ENCODE measurements at places on chromosomes 16 and 17.
A peak's percentile ranks its signal among the peaks of the same experiment; 100 is the strongest.

GRCh38 chr17:57293077-57293476, 36.8 kb downstream of the MSI2 start:
- DNase-seq: no peak

- DNase-seq: no peak
These were observed 69.0 kb downstream of the MGAT5B start for GRCh38 chr17:76937238-76937637.

DNA sequence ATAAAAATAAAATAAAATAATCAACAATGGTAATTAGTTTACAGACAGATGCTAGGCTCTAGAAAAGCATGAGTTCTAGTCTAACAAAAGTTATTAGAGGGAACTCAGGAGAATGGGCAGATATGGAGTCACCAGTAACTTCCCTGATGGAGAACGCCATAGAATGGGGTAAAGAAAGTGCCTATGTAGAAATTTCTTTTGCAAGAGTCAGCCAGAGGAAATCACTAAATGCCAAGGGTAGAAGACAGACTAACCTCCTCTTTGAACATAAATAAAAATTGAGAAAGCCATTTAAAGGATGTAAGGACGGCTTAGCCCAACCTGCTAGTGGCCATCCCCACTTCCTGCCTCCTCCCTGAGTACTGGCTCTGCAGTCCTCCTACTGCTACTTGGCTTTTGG, 141.6 kb downstream of the VPS53 start:
- DNase-seq: no peak

DNA sequence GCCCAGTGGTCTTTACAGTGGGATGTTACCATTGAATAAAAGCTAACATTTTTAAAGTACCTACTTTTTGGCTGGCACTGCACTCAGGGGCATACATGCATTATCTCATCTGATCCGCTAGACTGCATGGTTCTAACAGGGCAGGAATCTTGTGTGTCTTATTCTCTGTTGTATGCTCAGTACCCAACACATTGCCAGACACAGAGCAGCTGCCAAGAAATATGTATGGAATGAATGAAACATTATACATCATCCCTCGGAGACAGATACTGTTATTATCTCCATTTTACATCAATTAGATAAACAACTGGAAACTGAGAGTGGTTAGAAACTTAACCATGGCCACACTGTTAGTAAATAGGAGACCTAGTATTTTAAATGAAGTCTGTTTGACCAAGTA, 74.1 kb upstream of the CDH11 start:
- no peak for DNase-seq

DNA sequence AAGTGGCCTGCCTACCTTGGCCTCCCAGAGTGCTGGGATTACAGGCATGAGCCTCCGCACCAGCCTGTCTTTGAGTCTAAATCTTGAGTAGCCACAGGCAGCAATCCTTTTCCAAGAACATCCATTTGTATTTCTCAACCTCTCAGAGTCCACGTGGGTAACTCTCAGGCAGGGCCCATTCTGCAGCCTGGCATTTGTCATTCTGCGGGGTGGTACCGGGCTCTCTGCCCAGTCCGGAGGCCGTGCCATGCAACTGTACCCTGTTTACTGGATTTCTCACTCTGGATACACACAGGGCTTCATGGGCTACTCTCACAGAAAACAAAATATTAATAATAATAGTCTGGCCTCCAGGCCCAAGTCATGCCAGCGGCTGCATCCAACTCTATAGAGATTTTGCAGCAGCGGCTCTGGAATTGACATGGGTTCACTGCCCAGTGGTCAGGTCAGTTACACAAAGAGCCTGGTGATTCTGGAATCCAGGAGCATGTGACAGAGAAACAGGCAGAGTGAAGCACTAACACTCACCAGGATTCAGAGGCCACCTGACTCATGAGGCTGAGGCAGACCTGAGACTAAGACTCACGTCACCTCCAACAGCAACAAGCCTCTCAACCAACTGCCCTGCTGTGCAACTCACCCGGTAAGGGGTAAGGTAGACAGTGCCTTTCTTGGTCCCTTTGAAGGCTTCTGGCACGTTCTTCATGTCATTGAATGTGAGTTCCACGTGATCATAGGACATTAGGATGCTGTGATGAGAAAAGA, 4.0 kb downstream of the WBP2 start:
- DNase-seq: no peak

DNA sequence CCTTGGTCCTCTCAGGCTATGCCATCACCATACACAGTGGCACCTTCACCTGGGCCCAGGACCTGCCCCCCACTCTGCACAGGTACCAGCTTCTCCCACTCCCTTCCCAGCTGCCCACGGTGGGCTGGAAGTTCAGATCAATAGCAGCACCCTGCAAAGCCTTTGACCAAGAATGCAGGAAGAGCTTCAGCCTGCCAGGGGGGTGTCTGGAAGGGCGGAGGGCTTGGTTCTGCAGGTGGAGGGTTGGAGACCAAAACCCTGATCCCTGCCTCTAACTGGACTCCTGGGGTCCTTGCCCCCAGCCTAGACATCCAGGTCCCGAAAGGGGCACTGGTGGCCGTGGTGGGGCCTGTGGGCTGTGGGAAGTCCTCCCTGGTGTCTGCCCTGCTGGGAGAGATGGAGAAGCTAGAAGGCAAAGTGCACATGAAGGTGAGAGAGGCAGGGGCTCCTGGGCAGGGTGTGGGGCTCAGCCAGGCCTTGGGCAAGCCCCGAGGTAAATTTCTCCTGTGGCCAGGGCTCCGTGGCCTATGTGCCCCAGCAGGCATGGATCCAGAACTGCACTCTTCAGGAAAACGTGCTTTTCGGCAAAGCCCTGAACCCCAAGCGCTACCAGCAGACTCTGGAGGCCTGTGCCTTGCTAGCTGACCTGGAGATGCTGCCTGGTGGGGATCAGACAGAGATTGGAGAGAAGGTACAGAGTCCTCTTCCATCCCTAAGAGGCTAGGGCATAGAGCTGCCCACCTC, 34.3 kb downstream of the ABCC3 start:
- no peak for DNase-seq

DNA sequence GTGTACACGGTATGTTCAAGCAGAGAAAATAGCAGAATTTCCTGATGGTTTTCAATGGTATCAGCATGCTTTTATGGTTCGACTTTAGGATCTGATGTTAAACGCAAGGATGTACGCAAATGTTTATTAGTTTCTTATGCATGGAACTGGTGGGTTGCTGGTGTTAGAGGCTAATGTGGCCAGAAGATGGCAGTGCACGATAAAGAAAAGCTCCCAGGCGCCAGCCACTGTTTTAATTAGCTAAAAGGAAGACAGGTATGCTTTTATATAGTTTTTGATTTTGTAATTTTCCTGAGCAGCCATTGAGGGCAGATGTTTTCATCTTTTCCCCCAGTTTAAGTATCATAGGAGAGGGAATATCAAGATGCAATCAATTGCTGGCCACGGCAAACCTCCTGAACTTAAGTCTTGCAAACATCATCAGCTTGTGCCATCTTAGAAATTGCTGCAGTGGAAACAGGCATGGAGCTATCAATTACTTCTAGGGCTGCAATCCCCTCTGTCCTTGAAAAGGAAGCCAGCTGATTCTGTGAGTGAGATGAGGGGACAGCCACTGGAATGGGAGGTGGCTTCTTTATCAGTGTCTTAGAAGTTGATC, 648.5 kb upstream of the RBFOX1 start:
- peak; percentile 2 for DNase-seq

DNA sequence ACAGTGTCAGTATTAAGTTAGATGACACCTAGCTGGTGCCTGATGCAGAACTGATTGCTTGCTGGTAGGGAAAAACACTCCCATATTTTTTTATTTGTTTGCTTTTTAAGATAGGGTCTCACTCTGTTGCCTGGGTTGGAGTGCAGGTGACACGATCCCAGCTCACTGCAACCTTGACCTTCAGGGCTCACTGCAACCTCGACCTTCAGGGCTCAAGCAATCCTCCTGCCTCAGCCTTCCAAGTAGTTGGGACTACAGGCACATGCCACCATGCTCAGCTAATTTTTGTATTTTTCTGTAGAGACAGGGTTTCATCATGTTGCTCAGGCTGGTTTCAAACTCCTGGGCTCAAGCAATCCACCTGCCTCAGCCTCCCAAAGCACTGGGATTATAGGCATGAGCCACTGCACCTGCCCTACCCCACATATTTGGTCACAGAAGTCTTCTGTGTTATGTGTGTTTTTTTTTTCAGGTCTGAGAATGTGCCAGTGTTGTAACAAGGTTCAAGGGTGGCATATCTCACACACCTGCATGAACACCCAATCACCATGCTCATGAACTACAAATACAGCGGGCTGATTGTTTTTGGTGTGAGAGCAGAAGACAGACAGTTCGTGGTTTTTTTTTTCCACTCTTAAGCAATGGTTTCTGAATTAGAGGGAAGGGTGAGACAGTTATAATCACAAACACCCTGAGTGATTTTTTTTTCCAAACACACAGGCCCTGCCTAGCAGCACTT, 22.8 kb downstream of the SPAG9 start:
- no peak for DNase-seq

DNA sequence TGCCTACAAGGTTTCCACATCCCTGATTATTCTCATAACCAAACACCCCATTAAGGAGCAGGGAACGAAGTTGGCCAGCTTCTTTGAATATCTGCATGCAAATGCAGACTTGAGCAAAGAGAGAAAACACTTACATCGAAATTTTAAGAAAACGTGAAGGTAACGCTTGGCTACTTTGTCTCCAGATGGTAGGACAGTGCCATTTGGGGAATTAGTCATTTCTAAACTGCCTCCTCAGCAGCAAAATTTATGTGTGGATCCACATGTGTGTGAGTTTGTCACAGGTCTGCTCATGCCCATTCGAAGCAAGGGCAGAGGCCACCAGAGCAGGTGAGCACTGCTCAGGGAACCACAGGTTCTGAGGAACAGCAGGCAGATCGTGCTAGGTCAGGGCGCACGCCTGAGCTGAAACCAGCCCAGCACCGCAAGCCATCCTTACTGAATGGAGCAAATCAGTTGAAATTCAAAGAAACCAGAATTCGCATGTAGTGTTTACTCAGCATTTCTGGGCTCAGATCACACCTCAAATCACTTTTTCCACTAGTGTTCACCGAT, 80.1 kb downstream of the SOCS1 start:
- no peak for DNase-seq

DNA sequence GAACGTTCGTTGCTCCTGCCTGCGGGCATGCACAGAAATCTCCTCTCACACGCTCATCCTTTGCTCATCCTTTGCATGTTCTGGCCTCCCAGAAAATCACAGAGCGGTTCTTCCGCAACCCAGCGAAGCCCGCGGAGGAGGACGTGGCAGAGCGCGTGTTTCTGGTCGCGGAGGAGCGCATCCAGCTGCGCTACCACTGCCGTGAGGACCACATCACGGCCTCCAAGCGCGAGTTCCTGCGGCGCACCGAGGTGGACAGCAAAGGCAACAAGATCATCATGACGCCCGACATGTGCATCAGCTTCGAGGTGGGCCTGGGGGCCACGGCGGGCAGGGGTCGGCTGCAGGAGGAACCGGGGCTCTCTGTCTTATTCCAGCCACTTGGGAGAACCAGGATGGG, 9.6 kb upstream of the KATNB1 start:
- no peak for DNase-seq

DNA sequence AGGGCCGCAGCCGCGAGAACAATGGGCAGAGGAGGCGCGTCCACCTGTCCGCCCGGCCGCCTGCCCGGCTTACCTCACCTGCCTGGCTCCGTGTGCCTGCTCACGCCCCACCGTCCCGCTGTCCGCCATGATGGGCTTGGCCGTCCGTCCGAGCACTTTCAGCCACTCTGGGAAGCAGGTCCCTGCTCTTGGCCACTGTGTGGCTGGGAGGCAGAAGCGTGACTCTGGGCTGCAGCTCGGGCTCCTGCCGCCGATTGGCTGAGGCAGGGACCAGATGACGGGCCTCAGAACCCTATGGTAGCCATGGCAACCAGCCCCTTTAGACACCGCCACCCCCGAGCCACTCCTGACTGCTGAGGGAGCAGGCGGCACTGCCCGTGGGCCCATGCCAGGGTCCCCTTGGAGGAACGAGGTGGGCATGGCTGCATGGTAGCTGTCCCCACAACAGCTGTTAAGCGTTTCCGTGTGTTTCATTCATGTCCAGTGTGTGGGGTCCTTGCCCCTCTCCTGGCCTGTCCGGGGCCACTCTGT, 8.9 kb upstream of the AXIN1 start:
- DNase-seq: no peak

- no peak for DNase-seq
These were observed 9.3 kb downstream of the IL4R start for GRCh38 chr16:27322858-27323780.

DNA sequence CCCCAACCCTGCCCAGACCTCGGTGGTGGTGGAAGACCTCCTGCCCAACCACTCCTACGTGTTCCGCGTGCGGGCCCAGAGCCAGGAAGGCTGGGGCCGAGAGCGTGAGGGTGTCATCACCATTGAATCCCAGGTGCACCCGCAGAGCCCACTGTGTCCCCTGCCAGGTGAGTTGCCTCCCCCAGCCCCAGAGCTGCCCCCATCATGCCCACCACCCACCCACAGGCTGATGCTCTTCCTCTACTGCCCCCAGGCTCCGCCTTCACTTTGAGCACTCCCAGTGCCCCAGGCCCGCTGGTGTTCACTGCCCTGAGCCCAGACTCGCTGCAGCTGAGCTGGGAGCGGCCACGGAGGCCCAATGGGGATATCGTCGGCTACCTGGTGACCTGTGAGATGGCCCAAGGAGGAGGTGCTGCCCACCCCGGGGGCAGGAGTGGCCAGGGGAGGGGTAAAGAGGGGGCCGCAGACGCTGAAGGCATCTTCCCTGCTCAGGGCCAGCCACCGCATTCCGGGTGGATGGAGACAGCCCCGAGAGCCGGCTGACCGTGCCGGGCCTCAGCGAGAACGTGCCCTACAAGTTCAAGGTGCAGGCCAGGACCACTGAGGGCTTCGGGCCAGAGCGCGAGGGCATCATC, 8.4 kb downstream of the GALK1 start:
- no peak for DNase-seq

DNA sequence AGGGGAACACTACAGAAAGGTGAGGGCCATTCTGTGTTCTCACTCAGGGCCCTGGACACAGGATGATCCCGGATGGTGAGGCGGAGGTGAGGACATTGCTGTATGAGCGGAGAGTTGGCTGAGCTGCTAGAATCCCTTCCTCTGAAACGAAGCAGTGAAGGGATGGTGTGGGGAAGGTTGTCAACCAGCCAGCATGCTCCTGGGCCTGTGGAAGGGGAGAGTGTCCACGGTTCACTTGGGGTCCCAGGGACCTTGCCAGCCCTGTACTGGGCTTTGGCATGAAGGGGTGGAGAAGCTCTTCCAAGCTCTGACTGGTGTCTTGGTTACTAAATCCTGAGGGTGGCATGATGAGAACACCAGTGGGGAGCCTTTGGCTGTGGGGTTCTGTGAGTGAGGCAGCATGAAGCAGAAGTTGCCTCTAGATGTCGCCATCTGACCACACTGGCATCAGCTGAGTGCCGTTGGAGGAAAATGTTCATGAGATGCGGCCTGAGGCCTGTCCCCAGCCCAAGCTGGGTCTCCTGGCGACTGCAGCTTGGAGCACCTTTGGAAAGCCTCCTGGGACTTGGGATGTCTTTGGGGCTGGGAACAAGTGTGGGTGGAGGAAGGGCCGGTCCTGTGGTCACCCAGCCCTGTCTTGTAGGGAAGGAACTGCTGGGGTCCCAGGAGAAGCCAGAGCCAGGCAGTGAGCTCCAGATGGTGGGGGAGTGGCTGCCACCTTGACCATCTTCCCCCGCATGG, 14.8 kb downstream of the PDP2 start:
- DNase-seq: no peak

GRCh38 chr17:1744551-1745512, 2.2 kb downstream of the SERPINF2 start:
- DNase-seq: no peak

GRCh38 chr17:43410557-43411368, 12.0 kb downstream of the ARL4D start:
- DNase-seq: no peak
